ENCODE measurements at places on chromosomes 1 and 21.

GRCh38 chr1:13543451-13544220 lies 29.8 kb upstream of the LRRC38 start:
- no peak for DNase-seq

- DNase-seq, result no peak
These were observed 62.8 kb downstream of the MAGI3 start for GRCh38 chr1:113452921-113453770.

- DNase-seq, result no peak
These were observed 19.5 kb downstream of the LUZP1 start for GRCh38 chr1:23149114-23149513.

DNA sequence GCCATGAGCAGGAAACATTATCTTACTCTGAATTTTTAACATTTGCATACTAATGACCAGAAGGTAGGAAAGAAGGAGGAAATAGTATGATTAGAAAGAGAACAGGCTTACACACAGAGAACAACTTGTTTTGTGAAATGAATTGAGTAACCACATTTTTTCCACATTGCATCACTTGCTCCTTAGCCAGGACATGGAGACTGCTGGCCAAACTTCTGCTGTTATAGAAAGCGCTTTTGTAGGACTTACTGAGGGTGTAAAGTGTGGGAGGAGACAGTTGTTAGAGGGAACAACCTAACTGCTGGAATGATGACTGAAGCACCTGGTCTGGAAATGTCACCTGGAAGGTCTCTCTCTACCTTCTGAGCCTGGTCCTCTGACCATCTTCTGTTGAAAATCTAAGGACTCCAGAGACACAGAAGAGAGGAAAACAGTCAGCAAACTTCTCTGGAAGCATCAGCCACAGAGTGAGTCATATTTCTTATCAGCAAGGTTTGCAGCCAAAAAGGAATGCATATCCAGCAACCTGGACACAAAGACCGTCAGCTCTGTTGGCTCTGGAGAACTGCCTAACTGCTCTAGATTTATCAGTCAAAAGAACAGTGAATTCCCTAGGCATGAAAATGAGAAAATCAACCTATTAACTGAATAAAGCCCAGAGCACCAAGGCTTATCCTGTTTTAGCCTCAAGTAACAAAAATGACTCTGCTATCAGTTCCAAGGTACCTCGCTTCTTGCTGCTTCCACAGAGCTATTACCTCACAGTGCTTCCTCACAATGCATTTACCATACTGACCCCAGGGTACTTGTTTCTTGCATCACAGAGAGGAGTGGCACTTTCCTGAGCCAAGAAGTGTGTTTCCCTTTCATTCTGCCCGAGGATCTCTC lies 88.0 kb upstream of the SLFNL1 start:
- no peak for DNase-seq

GRCh38 chr21:44509539-44509938 lies 30.5 kb downstream of the KRTAP10-1 start:
- no peak for DNase-seq

DNA sequence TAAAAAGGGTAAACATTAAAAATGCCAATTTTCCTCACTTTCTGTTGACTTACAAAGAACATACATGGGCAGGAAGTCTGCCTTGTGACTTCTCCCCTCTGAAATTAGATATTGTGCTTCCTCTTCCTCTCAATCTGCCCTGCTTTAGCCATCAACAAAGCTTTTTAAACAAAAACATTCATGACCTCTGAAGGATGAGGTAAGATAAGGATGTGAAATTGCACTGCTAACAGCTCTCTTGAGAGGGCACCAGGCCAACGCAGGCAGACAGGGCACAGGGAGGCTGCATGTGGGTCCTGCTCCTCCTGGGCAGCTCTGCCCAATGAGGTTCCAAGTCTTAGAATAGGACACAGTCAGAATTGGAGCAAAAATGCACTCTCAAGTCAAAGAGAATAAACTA lies 62.1 kb downstream of the DEGS1 start:
- no peak for DNase-seq

- no peak for DNase-seq
These were observed 3.5 kb upstream of the GNG12 start for GRCh38 chr1:67836769-67837168.

GRCh38 chr1:115717541-115717940 lies 51.0 kb downstream of the CASQ2 start:
- no peak for DNase-seq

GRCh38 chr1:219155135-219155534 lies 18.5 kb upstream of the LYPLAL1 start:
- no peak for DNase-seq
